ENCODE measurements at places on chromosomes 3 and 15.

DNA sequence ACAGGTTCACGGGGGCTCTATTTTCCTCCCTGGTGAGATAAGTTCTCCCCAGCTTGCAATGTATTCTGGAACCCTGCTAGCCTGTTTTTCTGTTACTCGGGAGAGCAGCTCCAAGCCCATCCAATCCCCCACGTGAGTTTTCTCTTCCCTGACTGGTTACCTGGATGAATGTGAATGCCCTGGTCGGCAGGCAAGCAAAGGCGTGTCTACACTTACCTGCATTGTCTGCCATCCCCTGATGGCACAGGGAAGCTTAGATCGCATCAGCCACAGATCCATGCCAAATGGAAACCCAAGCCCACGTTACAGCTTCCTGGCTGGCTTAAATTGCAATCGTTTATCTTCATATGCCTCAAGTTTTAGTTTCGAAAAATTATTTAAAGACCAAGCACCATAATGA is 149.9 kb downstream of the FOXP1 start:
- DNase-seq, result no peak

GRCh38 chr15:47442371-47442770 is 274.9 kb upstream of the SEMA6D start:
- DNase-seq, result no peak

GRCh38 chr3:27749643-27750042 is 27.5 kb upstream of the EOMES start:
- DNase-seq, result no peak

GRCh38 chr15:73906346-73907034 is 19.8 kb upstream of the LOXL1 start:
- no peak for DNase-seq

GRCh38 chr15:36888011-36888992 is 212.0 kb downstream of the MEIS2 start:
- no peak for DNase-seq

DNA sequence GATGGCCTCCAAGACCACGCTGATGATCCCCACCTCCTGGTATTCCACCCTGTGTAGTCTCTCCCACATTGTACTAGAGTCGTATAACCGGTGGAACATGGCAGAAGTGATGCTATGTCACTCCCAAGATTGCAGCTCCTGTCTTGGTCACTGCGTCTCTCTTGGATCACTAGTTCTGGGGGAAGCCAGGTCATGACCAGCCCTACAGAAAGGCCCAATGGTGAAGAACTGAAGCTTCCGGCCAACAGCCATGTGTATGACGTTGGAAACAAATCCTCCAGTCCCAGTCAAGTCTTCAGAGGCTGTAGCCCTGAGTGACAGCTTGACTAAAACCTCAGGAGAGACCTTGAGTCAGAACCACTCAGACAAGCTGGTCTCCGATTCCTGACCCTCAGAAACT is 61.9 kb upstream of the FNDC3B start:
- DNase-seq, result no peak

DNA sequence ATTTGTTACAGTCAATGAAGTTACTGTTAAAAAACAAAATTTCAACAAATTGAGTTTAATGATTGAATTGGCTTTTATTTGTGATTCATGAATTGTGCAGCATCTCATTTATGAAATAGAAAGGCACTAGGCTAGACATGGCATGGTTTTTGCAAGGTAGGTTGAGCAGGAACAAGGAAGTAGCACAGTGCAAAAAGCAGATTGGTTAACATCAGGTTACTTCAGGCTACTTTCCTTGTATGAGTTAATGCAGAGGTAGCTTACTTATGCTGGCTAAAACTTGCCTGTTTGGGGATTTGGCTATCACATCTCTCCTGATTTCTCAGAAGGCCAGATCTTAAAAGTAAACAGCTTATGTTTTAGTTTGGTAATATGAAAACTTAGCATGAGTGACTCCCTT is 23.0 kb upstream of the SV2B start:
- DNase-seq, result no peak

- no peak for DNase-seq
Measured at GRCh38 chr15:81947548-81947947, 98.3 kb downstream of the MEX3B start.

GRCh38 chr3:43249405-43249804 is 36.9 kb upstream of the SNRK start:
- no peak for DNase-seq

DNA sequence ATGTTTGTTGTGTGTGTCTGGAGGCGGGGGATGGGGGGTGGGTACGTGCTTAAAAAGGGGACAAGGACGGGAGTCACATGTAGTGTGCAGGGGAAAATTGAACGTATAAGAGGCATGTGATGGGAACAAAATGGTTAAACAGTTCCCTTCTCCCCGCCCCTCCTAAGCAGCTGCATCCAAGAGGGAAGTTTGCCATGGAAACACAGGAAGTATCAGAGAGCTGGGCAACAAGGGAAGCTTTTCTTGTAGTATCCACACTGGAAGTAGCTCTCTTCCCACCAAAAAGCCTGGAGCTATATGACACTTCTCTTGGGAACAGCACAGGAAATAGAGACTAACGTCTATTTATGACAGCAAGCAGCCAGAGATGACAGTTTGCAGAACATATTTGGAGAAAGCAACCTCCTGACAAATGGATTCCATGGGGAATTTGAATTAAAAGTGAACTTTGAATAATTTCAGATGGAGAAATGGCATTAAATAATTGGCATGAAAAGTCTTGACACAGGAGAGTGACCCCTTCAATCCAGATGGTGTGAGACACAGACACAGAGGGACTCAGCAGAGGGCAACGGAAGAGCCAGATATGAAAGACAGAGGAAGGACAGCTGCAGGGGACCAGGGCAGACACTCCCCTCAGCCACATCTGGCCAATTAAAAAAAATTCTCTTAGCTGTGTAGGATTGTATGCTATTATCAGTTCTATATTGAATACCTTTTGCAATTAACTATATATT is 294.2 kb upstream of the TBL1XR1 start:
- no peak for DNase-seq

GRCh38 chr3:112074616-112075497 is 11.3 kb upstream of the C3orf52 start:
- peak; percentile 50 for DNase-seq

DNA sequence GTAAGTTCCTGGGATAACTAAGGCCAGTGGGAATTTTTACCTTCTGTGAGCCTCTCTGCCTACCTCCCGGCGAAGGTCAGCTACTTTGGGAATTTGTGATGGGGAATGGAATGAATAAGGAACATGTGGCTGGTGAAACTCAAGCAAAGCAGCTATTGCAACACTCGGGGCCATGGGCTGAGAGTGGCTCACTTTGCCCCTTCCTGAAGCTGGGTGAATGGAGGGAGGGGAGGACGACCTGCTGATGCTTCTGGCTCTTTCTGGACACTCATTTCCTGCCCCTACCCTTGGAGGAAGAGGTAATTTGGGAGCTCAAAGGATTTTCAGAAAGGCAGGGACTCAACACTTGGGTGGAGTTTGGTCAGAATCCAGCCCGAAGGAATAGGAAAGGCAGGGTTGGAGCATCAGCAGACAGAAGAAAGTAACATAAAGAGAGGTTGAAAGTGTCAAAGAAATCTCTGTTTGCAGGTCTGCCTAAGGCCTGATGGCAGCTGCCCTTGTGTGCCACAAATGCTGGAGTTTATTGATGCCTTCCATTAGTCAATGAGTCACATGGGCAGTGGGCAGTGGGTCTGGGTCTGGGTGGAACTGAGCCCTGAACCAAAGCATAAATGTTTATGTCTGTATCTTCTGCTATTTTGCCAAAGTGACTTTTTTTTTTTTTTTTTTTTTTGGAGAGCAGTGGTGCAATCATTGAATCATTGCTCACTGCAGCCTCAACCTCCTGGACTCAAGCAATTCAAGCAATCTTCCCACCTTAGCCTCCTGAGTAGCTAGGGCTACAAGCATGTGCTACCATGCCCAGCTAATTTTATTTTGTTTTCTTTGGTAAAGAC is 12.4 kb downstream of the LAMP3 start:
- no peak for DNase-seq

DNA sequence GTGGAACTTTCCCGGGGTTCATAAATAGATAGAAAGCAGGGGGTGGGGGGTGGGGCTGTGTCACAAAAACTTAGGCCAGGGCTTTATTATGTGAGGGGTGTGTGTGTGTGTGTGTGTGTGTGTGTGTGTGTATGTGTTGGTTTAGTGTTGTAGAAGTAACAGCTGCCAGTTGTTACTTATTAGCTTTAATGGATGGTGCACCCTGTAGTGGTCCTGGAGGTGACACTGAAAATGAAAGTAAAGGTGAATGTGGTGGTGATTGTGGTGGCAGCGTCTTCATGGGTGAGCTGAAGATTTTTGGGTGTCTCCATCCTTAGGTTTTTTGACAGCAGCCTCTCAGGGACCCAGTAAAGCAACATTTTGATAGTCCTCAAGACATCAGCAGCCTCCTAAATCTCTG is 449.9 kb downstream of the PDCD6IP start:
- DNase-seq, result no peak

- DNase-seq, result no peak
Measured at GRCh38 chr3:72763751-72764440, 84.3 kb downstream of the SHQ1 start.

GRCh38 chr3:34013818-34014570 is 215.6 kb downstream of the PDCD6IP start:
- no peak for DNase-seq

DNA sequence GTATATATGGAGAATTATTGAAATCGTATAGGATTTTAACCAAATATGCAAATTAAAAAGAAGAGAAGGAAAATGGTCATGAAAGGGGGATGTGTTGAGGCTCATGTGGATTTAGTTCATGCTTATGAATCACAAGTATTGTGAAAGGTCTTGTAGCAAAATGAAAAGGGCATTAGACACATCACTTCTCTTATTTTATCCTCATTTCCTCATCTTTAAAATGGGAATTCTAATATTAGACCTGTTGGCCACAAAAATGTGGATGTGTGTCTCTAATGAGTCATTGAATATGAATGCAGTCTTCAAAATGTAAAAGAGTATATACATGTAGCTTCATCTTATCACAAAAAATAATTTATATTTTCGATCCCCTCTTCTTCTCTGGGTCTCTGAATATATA is 14.9 kb upstream of the ALCAM start:
- DNase-seq, result no peak

GRCh38 chr3:33918126-33918756 is 119.8 kb downstream of the PDCD6IP start:
- no peak for DNase-seq

DNA sequence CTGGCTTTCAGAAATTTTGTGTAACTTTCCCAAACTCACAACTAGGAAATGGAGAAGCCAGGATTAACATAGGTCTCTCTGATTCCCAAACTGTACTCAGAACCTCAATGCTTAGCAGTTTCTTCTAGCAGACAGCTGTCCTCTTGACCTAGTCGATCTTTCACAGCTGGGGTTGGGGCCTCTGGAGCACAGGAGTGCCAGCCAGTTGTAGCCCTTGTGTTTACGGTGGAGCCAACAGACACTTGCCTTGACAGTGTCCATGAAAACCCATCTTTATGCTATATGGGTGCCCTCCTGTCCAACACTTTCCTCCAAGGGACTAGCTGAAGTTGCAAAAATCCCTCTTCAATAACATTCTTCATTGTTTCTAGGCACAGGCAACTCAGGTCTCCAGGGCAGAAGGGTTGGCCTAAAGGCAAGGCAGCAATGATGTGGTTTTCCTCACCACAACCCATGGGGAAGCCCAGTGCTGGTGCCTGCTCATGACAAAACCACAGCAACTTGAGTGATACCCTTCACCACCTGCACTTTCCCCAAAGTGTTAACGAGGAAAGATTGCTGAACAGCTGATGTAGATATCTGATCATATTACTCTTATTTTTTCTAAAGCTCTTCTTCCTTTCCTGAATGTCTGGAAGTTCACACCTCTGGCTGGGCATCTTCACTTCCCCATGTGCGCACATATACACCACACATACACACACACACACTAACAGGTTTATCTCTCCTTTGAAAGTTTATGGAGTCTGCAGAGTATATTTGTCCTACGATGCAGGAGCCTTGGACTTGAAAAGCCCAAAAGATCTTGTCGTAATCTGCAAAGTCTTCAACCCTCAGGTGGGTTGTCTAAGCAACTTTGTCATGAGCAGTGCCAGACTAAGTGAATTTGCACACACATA is 11.0 kb upstream of the KNG1 start:
- DNase-seq, result peak; percentile 64

- no peak for DNase-seq
Measured at GRCh38 chr15:98441599-98441998, 206.7 kb upstream of the IGF1R start.

- peak; percentile 0 for DNase-seq
Measured at GRCh38 chr3:66038726-66039589, at the start of gene MAGI1. Gene MAGI1, minus strand, starts transcription at chr3:66038918. Its CDS starts 610 bp downstream, at chr3:66038308.

DNA sequence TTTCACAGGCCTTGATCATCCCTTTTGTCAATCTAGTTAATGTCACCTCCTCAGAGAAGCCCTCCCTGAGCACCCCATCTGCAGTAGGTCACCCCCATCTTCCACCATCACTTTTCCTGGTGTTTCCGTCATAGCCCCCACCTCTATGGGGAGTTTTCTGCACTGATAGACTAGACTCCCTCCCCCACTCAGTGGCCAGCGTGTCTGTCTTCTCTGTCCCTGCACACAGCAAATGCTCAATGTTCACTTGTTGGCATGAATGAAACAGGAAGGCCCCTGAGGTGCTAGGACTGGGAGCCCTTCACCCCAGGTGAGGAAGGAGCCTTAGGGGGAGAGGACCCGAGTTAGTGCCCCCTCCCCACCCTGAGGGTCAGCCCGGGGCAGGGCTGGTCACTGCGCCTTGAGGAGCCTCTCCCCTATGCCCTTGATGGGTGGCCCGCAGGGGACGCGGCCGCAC is 15.8 kb upstream of the FANCD2 start:
- DNase-seq, result no peak

GRCh38 chr3:169668072-169668956 is 4.8 kb upstream of the MECOM start:
- no peak for DNase-seq

- DNase-seq, result no peak
Measured at GRCh38 chr3:53113293-53114010, 16.8 kb downstream of the RFT1 start.

- DNase-seq, result no peak
Measured at GRCh38 chr3:137568880-137569279, 195.2 kb upstream of the SOX14 start.

- DNase-seq, result no peak
Measured at GRCh38 chr3:140736863-140737460, 59.1 kb downstream of the TRIM42 start.

- no peak for DNase-seq
Measured at GRCh38 chr3:195768414-195768813, 43.3 kb downstream of the MUC4 start.

All from CD4-positive, alpha-beta T cell treated with Interleukin-21 for 1 hour (primary cell).